Fibroblast of the conjunctiva (primary cell): ENCODE measurements at places on chromosomes 5 and 9.
A peak's percentile ranks its signal among the peaks of the same experiment; 100 is the strongest.

DNA sequence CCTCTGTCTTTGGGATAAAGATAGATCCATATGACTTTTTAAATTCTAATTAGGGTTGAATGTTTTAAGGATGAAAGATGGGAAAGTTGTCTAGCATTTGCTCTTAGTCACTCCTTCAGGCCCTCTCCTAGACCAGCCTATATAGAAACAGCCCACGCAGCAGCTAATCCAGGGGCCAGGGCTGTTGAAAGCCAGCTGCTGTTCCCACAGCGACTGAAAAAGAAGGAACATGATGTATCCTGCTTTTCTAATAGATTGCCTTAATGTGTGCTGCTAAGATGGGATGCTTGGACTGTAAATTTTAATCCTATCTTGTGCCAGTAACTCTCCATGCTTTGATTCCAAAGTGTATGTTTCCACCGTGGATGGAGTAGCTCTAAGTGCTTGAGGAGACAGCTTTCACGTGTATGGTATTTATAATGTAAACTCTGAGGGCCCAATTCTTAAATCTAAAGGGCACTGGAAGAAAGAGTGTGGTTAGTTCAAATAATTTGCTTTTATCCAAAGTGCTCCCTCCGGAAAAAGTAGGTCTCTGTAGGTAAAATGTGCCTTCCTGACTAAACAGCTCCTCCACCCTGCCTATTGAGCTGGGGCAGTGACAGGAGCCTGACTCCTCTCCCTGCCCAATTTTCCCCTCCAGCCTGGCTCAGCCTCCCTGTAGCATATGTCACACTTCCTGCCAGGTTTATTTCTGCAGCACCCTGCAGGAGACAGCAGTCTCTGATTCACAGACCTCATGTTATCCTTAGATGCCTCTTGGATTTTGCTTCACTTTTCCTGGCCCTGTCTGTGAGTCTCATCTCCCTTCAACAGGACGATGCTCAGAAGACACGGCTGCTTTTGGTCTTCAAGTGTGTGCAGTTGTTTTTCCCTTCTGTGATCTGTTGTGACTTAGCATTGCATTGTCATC lies 33.2 kb downstream of the SLC36A1 start:
- no peak for DNase-seq

DNA sequence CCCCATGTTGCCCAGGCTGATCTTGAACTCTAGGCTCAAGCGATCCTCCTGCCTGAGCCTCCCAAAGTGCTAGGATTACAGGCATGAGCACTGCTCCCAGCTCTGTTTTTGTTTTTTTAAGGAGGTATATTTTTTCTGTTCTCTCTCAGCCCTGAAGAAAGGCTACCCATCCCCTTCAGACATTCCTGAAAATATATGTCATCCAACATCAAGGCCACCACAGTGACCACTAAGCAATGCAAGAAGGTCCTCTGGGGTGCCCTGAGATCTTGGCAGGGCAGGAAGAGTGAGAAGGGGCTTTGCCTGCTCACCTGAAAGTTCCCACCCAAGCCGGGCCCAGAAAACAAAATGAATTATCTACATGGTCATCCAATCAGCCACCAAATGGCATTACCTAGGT lies 47.8 kb upstream of the IL17B start:
- no peak for DNase-seq

DNA sequence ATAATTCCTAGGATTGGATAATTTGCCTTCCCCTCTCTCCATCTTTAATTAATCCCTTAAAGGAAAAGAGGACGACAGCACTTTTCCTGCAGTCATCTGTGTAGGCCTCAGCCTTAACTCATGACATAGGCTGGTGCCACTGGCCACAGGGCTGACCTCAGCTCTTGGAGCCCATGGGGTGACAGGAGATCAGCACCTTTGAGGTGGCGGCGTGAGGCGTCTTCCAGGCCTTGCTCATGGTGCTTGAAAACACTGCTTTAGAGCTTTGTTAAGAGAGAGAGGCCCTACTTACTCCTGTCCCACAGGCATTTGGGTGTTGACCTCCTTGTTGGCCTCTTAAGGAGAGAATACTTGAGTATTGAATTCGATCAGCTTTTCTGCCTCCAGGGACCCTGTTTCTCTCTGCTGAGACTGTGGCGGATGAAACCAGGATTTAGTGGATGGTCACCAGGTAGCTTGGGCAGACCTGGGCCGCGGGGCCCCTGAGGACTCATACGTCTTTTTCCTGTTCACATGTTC lies 23.4 kb downstream of the TENT4A start:
- no peak for DNase-seq

DNA sequence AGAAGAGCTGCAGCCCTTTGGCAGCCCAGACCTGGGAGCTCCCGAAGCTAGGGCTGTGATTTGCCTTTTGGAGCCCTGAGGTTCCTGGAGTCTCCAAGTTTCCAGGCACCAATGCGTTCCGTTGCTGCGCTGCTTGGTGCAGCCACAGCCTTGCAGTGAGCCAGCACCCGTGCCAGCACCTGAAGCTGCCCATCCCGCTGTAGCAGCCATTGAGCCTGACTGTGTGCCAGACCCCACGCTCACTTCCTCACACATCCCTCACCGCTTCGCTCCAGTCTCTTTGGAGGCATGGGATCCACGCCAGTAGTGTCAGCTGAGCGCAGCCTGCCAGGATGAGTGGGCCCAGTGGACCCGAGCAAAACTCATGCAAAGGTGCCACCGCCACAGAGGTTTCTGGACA lies 22.5 kb upstream of the C9orf72 start:
- DNase-seq: no peak

DNA sequence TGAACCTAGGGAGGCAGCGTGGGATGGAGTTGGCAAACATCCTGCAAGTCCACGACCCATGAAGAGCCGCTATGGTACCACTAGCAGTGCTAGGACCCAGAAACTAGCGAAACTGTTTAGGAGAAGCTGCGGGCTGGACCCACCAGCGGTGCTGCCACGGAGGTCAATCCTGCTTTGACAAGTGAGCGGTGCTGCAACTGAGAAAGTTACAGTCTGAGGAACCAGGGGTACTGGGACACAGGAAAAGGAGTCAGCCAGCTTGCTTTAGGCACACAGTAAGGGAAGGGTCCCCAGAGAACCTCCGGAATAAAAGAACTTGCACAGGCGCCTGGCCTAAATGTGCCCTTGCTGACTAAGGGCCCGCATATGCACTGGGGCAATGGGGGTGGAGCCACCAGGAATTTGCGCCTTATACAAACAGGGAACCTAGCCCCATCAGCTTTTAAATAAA lies 23.6 kb upstream of the ANXA2R start:
- DNase-seq: no peak

- peak; percentile 39 for DNase-seq
Observed at GRCh38 chr9:7536310-7536939, 263.2 kb downstream of the DMAC1 start.

DNA sequence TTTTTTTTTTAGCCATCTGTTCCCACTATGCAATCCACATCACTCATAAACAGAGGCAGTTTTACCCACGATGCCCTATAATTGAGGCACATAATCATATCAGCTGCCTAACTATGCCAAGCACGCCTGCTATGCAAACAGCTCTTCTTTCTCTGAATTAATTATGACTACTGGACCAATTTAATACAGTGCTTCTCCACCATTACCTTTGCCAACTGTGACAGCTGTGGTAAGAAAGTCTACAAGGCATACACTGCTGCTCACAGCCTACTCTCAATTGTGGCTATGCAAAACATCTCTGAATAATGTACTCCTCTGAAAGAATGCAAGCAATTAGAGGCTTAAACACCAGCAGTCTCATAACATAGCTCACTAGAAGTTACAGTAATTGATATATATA lies 97.1 kb downstream of the DTWD2 start:
- no peak for DNase-seq

- DNase-seq: no peak
Observed at GRCh38 chr5:151780348-151780747, 8.6 kb downstream of the G3BP1 start.

DNA sequence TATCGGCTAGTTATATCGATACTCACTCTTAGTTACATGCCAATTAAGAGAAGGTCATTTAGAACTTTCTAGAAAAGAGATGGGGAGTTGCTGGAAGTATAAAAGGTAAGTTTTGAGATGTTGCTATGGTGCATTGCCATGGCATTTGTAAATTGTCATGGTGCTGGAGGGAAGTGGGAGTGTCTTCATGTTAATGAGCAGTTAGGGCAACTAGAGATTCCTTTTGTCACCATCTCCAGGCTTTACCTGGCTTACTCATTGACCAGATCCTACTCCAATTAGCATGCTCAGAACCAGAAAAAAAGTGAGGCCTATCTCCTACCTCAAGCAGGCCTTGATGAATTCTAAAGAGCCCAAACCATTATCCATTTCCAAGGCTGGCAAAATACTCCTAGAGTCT lies 82.8 kb downstream of the PRR16 start:
- DNase-seq: no peak

DNA sequence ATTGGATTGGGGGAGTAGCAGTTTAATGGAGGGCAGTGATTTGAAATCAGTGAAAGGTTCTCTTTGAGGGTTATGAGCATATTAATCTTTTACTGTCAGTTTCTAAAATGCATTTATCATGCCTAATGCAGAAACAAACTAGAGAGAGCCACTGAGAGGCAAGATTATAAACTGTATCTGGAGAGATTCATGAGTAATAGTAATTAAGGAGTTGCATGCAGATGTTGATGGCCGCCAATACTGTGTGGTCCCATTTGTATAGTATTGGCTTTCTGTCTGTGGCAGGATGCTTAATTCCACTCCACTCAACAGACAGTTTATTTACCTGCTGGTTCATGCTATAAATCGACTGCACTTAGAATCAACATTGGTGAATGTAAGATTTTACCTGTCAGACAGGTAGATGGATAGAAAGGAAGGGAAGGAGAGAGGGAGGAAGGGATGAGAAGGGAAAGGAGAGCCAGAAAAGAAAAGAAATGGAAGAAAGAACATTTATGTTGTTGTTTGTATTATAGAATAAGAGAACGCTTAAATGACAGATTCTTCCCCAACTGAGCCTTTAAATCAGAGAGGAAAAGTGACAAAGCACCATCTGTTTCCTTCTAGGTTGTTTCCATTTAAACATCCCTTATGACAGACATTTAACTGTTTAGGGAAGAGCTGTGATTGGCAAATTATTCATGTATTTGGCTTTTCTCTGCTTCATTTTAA lies 146.5 kb downstream of the PAM start:
- no peak for DNase-seq

DNA sequence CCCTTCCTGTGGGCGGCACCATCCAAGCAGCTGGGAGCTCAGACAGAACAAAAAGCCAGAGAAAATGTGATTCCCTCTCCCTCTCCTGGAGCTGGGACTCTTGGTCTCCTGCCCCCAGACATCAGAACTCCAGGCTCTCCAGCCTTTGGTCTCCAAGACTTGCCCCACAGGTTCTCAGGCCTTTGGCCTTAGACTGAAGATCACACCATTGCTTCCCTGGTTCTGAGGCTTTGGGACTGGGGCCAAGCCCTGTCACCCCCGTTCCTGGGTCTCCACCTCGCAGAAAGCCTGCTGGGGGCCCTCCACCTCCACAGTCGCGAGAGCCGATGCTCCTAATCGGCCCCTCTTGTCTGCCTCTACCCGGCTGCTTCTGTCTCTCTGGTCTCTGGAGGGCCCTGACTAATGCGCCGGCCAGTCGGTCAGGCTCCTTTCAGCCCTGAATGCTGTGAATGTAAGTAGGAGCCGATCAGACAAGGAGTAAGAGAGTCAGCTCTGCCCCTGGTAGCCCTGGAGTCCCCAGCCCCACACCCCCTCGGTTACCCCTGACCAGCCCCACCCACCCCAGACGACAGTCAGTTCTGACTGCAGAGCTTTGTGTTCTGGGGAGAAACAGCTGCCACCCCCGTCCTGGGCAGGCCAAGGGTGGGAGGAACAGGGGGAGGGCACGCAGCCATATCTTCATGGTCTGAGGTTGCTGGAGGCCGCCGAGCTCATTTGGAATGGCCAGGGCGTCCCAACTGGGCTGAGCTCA lies 57.5 kb downstream of the VAV2 start:
- DNase-seq: no peak

GRCh38 chr9:89425024-89425805 lies 72.7 kb downstream of the SEMA4D start:
- no peak for DNase-seq

GRCh38 chr9:82247318-82247717 lies 258.7 kb downstream of the SPATA31D1 start:
- no peak for DNase-seq

DNA sequence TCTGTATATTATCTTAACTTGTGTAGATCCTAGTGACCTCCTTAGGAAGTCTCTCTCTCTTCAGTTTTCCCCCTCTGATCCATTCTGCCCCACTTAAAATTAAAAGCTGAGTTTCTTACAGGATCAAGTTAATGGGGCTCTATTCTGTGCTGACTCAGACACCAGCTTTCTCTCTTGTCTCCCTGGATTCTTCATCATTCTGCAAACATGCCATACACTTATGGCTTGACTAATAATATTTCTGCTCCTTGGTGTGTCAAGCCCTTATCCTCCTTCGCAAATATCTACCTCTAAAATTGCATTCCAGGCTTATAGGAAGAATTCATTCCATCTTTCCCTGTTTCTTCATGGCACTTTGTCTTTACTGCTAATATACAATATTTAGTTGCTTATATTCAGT lies 18.1 kb downstream of the LRRC70 start:
- DNase-seq: no peak

DNA sequence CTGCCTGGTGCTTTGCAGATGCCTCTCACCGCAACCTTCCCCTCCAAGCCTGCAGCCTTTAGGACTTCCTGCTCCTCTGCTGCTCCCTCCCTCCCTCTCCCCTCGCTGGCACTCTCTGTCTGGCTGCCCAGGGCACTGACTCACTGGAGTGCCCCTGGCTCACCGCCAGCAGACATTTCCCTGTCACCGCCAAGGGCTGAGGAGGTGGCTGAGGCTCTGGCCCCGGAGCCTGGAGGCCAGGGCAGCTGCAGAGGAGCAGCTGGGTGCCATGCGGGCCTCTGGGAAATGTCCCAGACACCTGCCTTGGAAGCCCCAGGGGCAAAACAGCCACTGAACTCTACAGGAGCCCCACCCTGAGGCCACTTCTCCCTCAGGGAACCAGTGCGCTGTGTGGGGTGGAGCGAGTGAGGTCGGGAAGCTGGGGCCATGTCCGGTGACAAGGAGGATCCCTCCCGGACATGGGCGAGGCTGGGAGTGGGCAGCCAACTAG lies 53.4 kb downstream of the TENT4A start:
- no peak for DNase-seq

DNA sequence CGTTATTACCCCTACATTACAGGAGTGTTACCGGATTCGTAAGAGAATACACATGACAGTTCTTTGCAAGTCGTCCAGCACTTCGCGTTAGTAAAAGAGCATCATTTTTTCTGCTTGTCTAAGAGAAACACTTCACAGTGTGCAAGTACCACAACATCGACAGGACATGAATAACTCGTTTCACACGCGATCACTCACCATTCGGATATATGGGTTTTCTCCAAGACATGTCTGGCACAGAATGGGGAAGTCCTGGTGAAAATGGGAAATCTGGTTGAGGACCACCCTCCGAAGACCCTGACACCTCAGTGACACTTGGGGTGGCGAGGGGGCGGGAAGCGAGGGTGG lies 642 bp downstream of the RBM22 start:
- DNase-seq: no peak

- DNase-seq: no peak
Observed at GRCh38 chr9:91825422-91825821, 124.6 kb downstream of the ROR2 start.
